ENCODE measurements at places on chromosomes 13 and 19.

- no peak for DNase-seq
Observed at GRCh38 chr19:964761-965694, 19.1 kb upstream of the WDR18 start.

DNA sequence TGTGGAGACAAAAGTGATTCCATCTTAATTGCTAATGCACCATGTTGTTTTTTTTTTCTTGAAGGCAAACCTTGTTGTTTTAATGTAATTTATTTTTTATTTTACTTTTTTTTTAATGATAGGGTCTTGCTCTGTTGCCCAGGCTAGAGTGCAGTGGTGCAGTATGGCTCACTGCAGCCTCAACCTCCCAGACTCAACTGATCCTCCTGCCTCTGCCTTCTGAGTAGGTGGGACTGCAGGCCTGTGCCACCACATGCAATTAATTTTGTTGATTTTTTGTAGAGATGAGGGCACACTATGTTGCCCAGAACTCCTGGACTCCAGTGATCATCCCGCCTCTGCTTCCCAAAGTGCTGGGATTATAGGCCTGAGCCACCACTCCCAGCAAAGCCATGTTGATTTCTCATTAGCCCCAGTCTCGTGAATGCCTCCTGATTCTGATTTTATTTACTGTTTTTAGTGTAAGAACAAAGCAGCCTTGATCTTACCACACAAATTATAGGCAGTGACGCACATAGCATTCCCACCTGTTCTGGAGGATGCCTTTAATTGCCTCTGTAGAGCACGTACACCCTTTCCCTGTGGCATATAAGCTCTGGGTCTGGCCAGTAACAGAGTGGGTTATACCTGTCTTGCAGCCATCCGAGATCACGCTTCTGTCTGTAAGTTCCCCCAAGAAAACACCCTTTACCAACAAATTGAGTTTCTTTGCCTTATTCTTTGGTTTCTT is 150.4 kb downstream of the GGACT start:
- DNase-seq, result no peak

DNA sequence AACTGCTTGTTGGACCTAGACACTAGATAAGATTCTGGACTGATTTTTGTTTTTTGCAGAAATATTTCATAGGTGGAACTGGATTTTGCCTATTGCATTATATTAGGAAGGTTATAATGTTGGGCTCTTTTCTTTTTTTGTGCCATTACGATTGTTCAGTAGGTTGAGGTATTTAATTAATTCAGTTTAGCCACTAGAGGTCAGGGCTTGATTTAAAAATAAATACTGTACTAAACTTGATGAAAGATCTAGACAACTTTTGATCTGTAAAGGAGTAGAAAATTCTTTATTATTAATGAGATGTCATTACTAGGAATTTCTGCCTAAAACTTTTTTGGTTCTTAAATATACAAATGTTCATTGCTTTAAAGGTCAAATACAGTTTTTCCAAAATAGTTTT is 15.2 kb upstream of the SUPT20H start:
- no peak for DNase-seq

DNA sequence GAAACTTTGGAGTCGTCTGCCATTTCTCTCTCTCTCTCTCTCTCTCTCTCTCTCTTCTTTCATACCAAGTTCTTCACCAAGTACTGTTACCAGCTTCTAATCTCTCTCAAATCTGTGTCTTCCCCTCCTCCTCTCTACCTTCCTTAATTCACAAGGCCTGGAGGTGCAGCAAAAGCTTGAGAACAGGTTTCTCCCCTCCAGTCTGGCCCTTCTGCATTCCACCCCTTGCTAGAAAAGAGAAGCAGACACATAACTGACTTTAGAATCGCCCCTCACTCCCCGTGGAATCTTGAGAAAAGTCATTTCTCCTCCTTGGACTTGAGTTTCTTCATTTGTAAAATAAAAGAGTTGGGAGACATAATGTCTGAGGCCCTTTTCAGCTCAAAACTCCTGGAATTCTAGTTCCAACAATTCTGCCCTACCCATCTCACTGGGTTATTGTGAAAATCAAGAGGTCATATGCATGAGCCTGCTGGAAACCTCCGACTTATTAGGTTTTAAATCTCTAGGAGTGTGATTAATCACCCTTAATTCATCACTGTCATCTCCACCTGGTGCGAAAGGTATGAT is 20.4 kb downstream of the AMER2 start:
- no peak for DNase-seq

DNA sequence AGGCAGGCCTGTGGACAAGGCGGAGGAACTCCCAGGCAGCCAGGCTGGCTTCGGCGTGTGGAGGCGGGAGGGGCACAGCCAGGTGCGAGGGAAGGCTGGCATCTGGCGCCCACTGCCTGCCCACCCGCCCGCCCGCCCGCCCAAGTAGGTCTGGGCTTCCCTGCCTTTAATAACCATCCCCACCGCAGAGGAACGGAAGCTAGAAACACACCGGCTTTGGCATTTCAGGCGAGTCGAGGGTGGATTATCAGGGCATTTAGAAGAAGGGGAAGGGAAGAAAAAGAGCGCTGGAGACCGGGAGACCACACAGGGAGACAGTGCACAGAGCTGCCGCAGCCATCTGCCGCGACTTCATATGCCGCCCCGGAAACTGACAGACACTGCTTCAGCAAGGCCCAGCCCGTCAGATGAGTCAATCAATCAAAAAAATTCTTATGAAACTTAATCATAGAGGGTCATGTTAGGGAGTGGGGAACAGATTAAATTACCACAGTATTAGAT is 199.7 kb downstream of the TSHZ3 start:
- DNase-seq, result no peak

Measured in non-pigmented ciliary epithelial cell (primary cell).